ENCODE measurements at places on chromosomes 1 and 21.

DNA sequence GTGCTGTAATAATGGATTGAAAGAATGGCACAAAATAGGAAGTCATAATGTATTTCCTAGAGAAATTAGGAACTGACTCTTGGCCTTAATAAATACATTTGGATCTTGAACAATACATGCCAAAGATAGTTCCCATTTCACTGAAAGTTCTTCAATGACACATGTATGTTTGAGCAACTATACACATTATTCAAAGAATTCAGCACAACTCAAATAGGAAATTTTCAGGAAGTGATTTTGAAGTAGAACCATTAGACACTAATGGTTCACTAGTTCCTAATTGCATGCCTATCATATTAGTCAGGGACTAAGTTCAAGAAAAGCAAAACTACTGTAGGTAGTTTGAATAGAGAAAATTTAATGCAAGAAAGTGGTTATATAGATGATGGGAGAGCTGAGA lies 404.7 kb downstream of the LMO4 start:
- DNase-seq, result no peak

DNA sequence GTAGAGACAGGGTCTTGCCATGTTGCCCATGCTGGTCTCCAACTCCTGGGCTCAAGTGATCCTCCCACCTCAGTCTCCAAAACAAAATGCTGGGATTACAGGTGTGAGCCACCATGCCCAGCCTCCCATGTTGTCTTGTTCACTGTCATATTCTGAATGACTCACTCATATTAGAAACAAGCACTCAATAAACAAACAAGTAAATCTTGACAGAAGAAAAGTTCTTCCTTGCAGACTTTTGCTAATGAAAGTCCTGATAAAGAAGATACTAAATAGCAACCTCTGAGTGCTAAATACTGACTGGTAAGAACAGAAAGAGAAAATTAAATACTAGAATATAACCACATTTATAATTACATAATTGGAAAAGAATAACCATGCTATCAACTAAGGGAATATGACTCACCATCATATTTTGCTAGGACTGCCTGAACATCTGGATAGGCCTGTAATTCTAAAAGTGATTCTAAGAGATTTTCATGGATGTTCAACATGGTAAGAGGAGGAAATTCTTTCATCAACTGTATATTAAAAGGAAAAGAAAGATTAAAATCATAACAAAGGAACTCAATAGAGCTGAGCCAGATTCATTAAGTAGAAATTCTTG lies 37.3 kb downstream of the ST7L start:
- no peak for DNase-seq

- no peak for DNase-seq
These were observed 1667.8 kb downstream of the MRPL39 start for GRCh38 chr21:23939369-23940065.

GRCh38 chr21:38659936-38660332 lies 145.8 kb upstream of the ETS2 start:
- DNase-seq, result no peak

- no peak for DNase-seq
These were observed 11.6 kb upstream of the HIPK1 start for GRCh38 chr1:113917400-113918082.

- no peak for DNase-seq
These were observed 462.3 kb upstream of the NFIA start for GRCh38 chr1:60620087-60620486.

DNA sequence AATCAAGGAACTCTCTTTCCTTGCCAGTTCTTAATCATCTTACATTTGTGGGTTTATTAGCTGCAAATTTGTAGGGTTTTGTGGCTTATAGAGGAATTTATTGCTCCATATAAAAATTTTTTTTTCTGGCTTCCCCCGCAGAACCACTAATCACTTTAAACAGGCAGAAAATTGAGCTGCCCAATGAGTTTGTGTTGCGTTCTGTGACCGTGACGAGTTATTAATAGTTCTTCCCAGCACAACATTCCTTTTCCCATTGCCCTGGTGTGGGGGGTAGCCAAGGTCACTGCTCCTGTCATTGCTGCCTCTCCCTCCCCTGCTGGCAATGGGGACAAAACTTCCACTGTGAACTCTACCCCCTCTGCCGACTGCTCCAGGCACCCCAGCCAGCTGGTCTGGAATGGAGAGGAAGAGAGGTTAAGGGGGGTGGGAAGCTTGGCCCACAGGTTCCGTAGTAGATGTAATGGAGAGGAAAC lies 55.1 kb downstream of the UBE2T start:
- DNase-seq, result no peak

- DNase-seq, result no peak
These were observed 25.3 kb upstream of the PROX1 start for GRCh38 chr1:213962508-213962907.

DNA sequence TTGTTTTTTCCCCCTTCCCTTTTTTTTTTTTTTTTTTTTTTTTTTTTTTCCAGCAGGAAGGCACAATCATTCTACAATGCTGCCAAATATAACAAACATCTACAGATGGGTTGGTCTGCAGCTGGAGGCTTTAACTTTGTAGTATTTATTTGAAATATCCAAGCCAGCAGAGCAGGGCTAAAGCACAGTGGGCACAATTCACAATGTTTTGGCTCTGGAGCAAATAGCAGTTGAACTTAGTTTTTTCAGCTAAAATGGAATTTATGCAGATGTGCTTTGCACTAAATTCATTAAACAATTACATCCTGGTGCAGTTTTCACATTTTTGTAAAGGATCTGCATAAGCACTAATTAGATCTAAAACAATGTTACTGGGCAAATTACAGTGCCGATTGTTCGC lies 39.8 kb upstream of the ZBTB18 start:
- no peak for DNase-seq

GRCh38 chr1:151584278-151584677 lies 27.6 kb upstream of the SNX27 start:
- DNase-seq, result no peak

DNA sequence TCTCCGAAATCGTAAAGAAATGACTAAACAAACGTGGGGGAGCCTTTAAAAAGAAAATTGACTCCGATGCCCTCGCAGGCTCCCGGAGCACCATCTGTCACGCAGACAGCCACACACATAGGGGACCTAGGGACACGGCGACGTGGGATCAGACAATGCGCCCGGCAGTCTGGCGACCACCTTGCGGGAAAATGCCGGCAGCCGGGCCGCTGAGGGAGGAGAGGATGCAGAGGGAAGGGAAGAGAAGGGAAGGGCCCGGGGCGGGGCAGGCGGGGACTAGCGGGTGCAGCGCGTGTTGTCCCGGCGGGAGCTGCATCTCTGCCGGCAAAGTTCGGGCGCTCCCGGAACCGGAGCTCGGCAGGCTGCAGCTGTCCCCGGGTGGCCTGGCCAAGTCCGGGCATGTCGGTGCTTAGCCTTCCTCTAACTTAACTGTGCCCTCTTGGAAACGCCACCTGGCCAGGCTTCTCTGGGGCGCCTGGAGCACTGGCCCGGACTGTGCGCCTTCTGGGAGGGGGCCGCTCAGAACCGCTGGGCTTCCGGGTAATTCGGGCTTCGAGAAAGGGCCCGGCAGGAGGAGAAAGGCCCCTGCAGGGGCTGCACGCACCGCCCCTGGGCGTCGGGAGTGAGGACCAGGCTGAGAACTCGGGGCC lies 1.8 kb downstream of the NHLH2 start:
- no peak for DNase-seq

DNA sequence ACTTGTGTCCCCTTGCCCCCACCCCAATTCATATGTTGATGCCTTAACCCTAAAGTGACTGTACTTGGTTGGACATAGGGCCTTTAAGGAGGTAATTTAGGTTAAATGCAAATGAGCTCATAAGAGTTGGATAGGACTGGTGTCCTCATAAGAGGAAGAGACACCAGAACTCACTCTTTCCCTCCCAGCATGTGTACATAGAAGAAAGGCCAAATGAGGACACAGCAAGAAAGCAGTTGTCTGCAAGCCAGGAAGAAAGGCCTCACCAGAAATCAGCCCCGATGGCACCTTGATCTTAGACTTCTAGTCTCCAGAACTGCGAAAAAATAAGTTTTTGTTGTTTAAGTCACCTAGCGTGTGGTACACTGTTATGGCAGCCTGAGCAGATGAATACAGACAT lies 45.5 kb downstream of the RAB3GAP2 start:
- DNase-seq, result no peak

DNA sequence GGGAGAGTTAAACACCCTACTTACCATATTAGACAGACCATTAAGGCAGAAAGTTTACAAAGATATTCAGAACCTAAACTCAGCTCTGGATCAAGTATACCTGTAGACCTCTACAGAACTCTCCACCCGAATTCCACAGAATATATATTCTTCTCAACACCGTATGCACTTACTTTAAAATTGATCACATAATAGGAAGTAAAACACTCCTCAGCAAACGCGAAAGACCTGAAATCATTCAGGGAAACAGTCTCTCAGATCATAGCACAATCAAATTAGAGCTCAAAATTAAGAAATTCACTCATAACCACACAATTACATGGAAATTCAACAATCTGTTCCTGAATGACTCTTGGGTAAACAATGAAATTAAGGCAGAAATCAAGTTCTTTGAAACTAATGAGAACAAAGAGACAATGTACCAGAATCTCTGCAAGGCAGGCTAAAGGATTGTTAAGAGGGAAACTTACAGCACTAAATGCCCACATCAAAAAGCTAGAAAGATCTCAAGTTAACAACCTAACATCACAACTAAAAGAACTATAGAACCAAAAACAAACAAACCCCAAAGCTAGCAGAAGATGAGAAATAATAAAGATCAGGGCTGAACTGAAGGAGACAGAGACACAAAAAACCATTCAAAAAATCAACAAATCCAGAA lies 19.1 kb downstream of the CD84 start:
- DNase-seq, result no peak

GRCh38 chr1:220818421-220819173 lies 31.9 kb downstream of the MTARC1 start:
- no peak for DNase-seq

DNA sequence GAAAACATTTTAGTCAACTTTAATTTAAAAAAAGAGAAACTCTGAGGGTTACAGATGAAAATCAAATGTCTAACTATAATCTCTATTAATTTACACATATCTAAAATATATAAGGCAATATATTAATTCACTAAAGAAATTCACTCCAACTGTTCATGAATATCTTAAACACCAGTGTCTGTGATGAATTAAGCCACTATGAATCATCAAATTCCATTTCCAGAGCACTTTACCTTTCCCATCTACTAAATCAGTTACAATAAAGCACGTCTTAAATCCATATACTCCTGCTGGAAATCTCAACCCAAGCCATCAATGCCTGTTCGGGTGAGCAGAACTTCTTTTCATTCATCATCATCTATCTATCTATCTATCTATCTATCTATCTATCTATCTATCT lies 4.3 kb downstream of the TAF5L start:
- DNase-seq, result no peak

GRCh38 chr1:176816232-176816631 lies 348.3 kb downstream of the ASTN1 start:
- no peak for DNase-seq

DNA sequence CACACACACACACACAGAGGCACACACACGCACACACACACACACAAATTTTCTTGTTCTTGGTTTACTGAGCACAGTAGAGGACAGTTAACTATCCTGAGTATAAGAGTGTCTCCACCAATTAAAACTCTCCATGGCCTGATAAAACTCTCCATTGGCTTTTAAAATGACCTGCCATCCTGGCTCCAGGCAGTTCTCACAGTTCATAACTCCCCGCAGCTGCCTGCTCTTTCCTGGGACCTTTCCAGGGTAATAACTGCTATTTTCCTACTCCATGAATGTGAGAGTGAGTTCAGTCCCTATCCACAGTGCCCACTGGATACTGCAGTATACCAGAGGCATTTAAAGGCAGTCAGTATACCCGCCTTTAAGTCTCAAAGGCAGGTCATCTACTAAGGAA lies 351.5 kb downstream of the PLPP3 start:
- no peak for DNase-seq

GRCh38 chr1:11802616-11802972 lies 3.2 kb downstream of the MTHFR start:
- no peak for DNase-seq

GRCh38 chr1:201023920-201024624 lies 558 bp upstream of the KIF21B start:
- DNase-seq, result no peak

DNA sequence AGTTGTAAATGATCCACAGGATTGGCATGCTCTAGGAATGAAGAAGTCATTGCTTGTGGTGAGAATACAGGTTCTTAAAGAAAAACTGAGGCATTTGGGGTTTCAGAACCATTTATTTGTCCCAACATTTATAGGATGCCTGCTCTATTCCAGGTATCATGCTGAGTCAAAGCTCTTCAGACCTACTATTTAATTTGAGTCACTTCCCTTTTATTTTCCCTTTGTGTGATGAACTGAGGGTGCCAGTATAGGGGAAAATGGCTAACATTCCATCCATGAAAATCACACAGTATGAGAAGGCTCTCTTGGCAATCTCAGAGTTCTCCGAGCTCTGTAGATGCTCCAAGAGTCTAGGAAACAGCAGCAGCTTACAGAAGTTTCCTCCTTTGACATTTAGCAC lies 110.4 kb downstream of the RNF220 start:
- DNase-seq, result no peak

GRCh38 chr1:219783605-219784235 lies 144.6 kb downstream of the SLC30A10 start:
- no peak for DNase-seq

DNA sequence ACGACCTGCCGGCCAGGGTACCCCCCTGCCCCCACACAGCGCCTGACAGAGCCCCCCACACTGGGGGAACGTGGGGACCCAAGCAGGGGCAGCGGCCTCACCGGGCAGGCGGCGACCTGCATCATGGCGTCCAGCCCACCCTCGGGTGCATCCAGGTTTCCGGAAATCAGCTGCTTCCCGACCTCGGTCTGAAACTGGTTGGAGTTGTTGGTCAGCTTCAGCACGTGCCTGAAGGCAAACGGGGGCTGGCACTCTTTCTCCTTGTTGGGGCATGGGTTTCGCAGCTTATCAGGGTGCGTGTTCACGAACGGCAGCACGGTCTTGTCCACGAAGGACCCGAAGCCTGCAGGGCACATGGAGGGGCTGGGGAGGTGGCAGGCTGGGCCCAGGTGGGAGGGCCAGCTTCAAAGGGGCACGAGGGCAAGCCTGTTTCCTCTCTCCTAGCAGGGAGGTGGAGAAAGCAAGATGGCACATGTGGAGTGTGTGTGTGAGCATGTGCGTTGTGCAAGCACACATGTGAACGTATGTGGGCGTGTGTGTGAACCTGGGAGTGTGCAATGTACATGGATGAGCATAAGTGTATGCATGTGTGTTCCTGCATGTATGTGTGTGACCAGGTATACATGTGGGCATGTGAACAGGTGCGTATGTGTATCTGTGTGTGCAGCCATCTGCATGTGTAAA lies 19.2 kb downstream of the ITGB2 start:
- no peak for DNase-seq

All from CD4-positive, alpha-beta T cell treated with Interleukin-6 at 100 ng/mL for 8 hours (primary cell).